ENCODE measurements at places on chromosomes 12 and 14. TPM values are rescaled to one million over a fixed set of nuclear protein-coding genes. Genes with fewer than 3 reads are reported as not detected.

TAS2R14 gene
- 4.1 TPM for total RNA-seq

FOXG1 gene
- 0.83 TPM for total RNA-seq

SERPINA9 gene
- total RNA-seq, result not detected

IRF2BPL gene
- total RNA-seq, result 74.8 TPM

TCP11L2 gene
- total RNA-seq, result 47.3 TPM

CLEC9A gene
- not detected for total RNA-seq

NINJ2 gene
- 0.29 TPM for total RNA-seq

GPR65 gene
- under 0.01 TPM for total RNA-seq

IAPP gene
- not detected for total RNA-seq

TMEM119 gene
- total RNA-seq, result 611 TPM

GALNT8 gene
- total RNA-seq, result 0.29 TPM

MUCL1 gene
- not detected for total RNA-seq

TSPAN19 gene
- under 0.01 TPM for total RNA-seq

GLIPR1 gene
- 43.7 TPM for total RNA-seq

FOXN4 gene
- not detected for total RNA-seq

RIN3 gene
- 8.8 TPM for total RNA-seq

SCN8A gene
- 23.3 TPM for total RNA-seq

DTX1 gene
- total RNA-seq, result not detected

ARG2 gene
- 0.99 TPM for total RNA-seq

OR4E2 gene
- total RNA-seq, result not detected

TRPV4 gene
- total RNA-seq, result 2.5 TPM

FAM181A gene
- not detected for total RNA-seq

KLRC2 gene
- total RNA-seq, result not detected

SLC25A47 gene
- total RNA-seq, result not detected

GALNT9 gene
- 0.29 TPM for total RNA-seq

CLEC2A gene
- total RNA-seq, result not detected

CAPZA3 gene
- total RNA-seq, result not detected

IGF1 gene
- 0.83 TPM for total RNA-seq

Data from smooth muscle cell of trachea (primary cell).